Activated CD8-positive, alpha-beta T cell treated with anti-CD3 and anti-CD28 coated beads for 36 hours (primary cell): ENCODE measurements at places on chromosomes 13 and 19. TPM values are rescaled to one million over a fixed set of nuclear protein-coding genes. Genes with fewer than 3 reads are reported as not detected.

The MEF2B gene
- 2.6 TPM for total RNA-seq

- no peaks in the 10 kb centered on the region for H3K27me3 ChIP-seq
- no peak overlapping the region for H3K4me3 ChIP-seq
- peaks cover 64% of the 10 kb centered on the region for H3K36me3 ChIP-seq
- peak overlapping the region; percentile 72 for H3K27ac ChIP-seq
These were observed 36.7 kb downstream of the INTS6 start for GRCh38 chr13:51416107-51416506.

DNA sequence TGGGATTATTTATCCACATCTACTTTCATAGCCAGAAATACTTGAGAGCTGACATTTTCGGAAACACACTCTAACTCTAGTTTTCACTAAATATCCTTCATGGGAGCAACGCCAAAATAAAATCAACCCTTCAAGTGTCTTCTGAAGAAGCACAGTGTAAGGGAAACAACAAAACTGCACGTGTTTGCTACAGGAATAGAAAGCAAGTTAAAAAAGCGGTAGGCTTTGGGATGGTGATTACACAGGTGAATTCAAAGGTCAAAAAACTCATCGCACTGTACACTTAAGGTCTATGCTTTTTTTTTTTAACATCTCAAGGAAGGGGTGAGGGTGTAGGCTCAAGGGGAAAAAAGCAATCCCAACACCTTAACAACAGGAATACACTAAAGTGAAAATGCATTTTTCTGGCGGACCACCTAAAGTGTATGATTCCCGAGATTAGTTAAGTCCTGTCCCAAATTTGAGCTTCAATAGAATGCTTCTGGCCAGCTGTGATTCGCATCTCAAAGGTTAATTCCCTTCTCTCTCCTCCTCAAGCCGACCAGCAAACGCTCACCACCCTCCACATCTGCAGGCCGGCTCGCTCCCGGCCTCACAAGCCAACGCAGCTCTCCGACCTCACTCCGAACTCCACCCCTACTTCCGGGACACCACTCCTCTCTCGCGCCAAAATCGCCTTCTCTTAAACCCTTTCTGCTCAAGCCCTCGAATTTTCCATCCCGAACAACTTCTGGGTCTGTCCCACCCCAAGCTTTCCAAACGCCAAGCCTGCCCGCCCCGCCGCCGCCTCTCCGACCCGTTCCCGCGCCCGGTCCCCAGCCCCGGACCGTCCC, 1.1 kb downstream of the ARGLU1 start:
- peak overlapping the region; percentile 100 for H3K4me3 ChIP-seq
- peaks cover 35% of the 10 kb centered on the region for H3K36me3 ChIP-seq
- peaks cover 55% of the 10 kb centered on the region for H3K4me1 ChIP-seq

The SIGLECL1 gene
- total RNA-seq, result not detected

GRCh38 chr19:13817018-13817614, 21.9 kb downstream of the ZSWIM4 start:
- peak; percentile 30 for DNase-seq
- H3K27ac ChIP-seq, result no peak overlapping the region
- H3K4me1 ChIP-seq, result no peaks in the 10 kb centered on the region
- no peak overlapping the region for H3K4me3 ChIP-seq
- H3K27me3 ChIP-seq, result no peaks in the 10 kb centered on the region

DNA sequence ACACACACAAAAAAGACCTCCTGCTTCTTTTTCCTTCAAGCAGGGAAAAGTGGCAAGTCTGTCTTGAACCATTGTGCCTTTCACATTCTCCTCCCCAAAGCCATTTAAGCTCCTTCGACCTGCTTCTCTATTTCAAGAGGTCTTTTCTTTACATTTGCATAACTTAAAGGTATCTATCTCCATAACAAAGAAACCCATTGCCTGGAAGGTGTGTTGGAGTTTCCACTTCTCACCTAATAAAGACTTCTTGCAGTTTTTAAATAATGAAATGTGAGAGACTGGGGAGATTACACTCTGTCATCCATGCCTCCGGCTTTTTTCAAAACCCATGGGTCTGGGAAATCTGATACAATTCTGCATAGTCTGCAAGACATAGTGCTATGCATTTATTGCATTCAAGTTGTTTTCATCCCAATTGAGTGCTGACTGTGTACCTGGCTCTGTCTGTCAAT, 41.8 kb upstream of the NBEA start:
- H3K27me3 ChIP-seq, result peaks cover 10% of the 10 kb centered on the region
- no peak for DNase-seq
- no peaks in the 10 kb centered on the region for H3K4me1 ChIP-seq
- no peak overlapping the region for H3K27ac ChIP-seq
- no peaks in the 10 kb centered on the region for H3K36me3 ChIP-seq
- H3K4me3 ChIP-seq, result no peak overlapping the region

DNA sequence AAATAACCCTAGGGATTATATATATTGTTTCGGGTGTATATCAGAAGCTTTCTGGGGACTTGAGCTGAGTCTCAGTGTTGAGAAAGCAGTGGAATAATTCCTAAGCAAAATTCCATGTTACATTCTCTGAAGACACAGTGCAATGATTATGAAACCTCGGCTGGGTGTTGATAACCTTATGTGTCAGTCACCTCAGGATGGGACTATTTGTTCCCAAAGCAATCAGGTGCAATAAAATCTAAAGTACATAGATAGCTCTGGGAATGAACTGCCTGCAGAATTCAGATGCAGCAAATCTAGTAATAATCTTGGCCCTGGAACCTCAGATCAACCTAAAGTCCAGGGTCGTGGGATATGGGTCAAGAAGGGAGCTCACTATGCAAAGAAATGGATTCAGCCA, 53.0 kb downstream of the EDNRB start:
- peaks cover 7% of the 10 kb centered on the region for H3K27me3 ChIP-seq
- H3K27ac ChIP-seq, result no peak overlapping the region
- H3K4me1 ChIP-seq, result peaks cover 4% of the 10 kb centered on the region
- peaks cover 2% of the 10 kb centered on the region for H3K36me3 ChIP-seq

GRCh38 chr19:57615346-57615745, 1.3 kb downstream of the ZNF134 start:
- no peaks in the 10 kb centered on the region for H3K27me3 ChIP-seq
- H3K4me3 ChIP-seq, result peak overlapping the region; percentile 86
- DNase-seq, result no peak
- peaks cover 23% of the 10 kb centered on the region for H3K4me1 ChIP-seq

GRCh38 chr19:39446365-39447084, 1.1 kb downstream of the SUPT5H start:
- peaks cover 62% of the 10 kb centered on the region for H3K36me3 ChIP-seq
- DNase-seq, result peak; percentile 24
- H3K27me3 ChIP-seq, result no peaks in the 10 kb centered on the region
- peak overlapping the region; percentile 100 for H3K4me3 ChIP-seq
- peak overlapping the region; percentile 99 for H3K27ac ChIP-seq

- peak overlapping the region; percentile 89 for H3K4me3 ChIP-seq
- peaks cover 34% of the 10 kb centered on the region for H3K36me3 ChIP-seq
- H3K27ac ChIP-seq, result peak overlapping the region; percentile 95
These were observed 587 bp downstream of the S1PR4 start for GRCh38 chr19:3178973-3179738.

The TRPC4 gene
- not detected for total RNA-seq

DNA sequence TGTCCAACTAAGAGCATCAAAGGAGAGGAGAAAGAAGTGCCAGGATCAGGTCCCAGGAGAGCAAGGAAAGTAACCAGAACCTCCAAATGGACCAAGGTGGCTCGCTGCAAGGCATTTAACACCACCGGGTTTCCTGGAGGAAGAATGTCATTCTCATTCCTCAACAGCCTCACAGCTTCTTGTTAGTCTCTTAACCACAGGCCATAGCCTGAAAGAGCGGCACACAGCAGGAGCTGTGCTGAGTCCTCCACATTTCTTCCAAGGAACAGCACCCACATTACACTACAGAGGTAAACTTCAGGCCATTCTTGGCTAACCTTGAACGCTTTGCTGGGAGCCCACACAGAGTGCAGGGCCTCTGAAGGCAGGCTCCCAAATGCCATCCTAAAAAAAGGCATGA, 23.6 kb downstream of the DOCK9 start:
- peaks cover 5% of the 10 kb centered on the region for H3K4me1 ChIP-seq
- no peak for DNase-seq
- H3K36me3 ChIP-seq, result peaks cover 7% of the 10 kb centered on the region
- H3K27me3 ChIP-seq, result no peaks in the 10 kb centered on the region
- H3K4me3 ChIP-seq, result no peak overlapping the region

- no peak overlapping the region for H3K27ac ChIP-seq
- H3K36me3 ChIP-seq, result no peaks in the 10 kb centered on the region
- no peaks in the 10 kb centered on the region for H3K27me3 ChIP-seq
- H3K4me3 ChIP-seq, result no peak overlapping the region
These were observed 45.8 kb upstream of the RGCC start for GRCh38 chr13:41411522-41411921.

The SHISA7 gene
- not detected for total RNA-seq

- H3K27me3 ChIP-seq, result no peaks in the 10 kb centered on the region
- no peak overlapping the region for H3K4me3 ChIP-seq
- H3K36me3 ChIP-seq, result no peaks in the 10 kb centered on the region
- H3K4me1 ChIP-seq, result no peaks in the 10 kb centered on the region
- no peak for DNase-seq
These were observed 716.5 kb upstream of the PRR20A start for GRCh38 chr13:56424246-56424645.

- H3K27me3 ChIP-seq, result peaks cover 2% of the 10 kb centered on the region
- H3K36me3 ChIP-seq, result peaks cover 30% of the 10 kb centered on the region
- peaks cover 55% of the 10 kb centered on the region for H3K4me1 ChIP-seq
- peak overlapping the region; percentile 71 for H3K27ac ChIP-seq
These were observed 8.8 kb downstream of the ALOX5AP start for GRCh38 chr13:30744056-30744680.

GRCh38 chr13:28953714-28954418, 133.7 kb downstream of the MTUS2 start:
- no peak for DNase-seq
- no peaks in the 10 kb centered on the region for H3K27me3 ChIP-seq
- no peak overlapping the region for H3K27ac ChIP-seq
